ENCODE measurements at places on chromosomes 6 and 20. TPM values are rescaled to one million over a fixed set of nuclear protein-coding genes. Genes with fewer than 3 reads are reported as not detected.

The OPN5 gene
- total RNA-seq: not detected

The MLIP gene
- total RNA-seq: 18.7 TPM

The CALHM6 gene
- 0.33 TPM for total RNA-seq

The BPIFB4 gene
- total RNA-seq: not detected

The IP6K3 gene
- total RNA-seq: not detected

The KIAA1755 gene
- total RNA-seq: 0.19 TPM

The PABPC1L gene
- total RNA-seq: 1.4 TPM

The LY6G6C gene
- total RNA-seq: not detected

The TPMT gene
- total RNA-seq: 8.8 TPM

The RIMS4 gene
- total RNA-seq: not detected

The VEGFA gene
- 13.2 TPM for total RNA-seq

The MYBL2 gene
- total RNA-seq: 24.5 TPM

The C20orf96 gene
- total RNA-seq: 4.8 TPM

The SLC17A4 gene
- total RNA-seq: not detected

The BPIFA3 gene
- not detected for total RNA-seq

The NFKBIL1 gene
- total RNA-seq: 36.9 TPM

The PTGIS gene
- 5.9 TPM for total RNA-seq

The MARCKS gene
- total RNA-seq: 269 TPM

The GINM1 gene
- 40.8 TPM for total RNA-seq

The NRSN1 gene
- total RNA-seq: not detected

The CLPSL2 gene
- not detected for total RNA-seq

The HAO1 gene
- total RNA-seq: not detected

The DDX43 gene
- total RNA-seq: 2.0 TPM

The COL19A1 gene
- total RNA-seq: not detected

The HLA-DRB5 gene
- 0.33 TPM for total RNA-seq

The EYA2 gene
- total RNA-seq: not detected

The ANKRD66 gene
- total RNA-seq: not detected

The MYLK4 gene
- 0.65 TPM for total RNA-seq

The FLOT1 gene
- total RNA-seq: 86.3 TPM

The KHDC1L gene
- total RNA-seq: not detected

The ANGPT4 gene
- not detected for total RNA-seq

The TRIM38 gene
- 9.1 TPM for total RNA-seq

The TFAP2C gene
- not detected for total RNA-seq

The BEND6 gene
- 0.19 TPM for total RNA-seq

The IRF4 gene
- 0.29 TPM for total RNA-seq

The ASIP gene
- total RNA-seq: not detected

The LZTS3 gene
- total RNA-seq: 9.8 TPM

The CAP2 gene
- total RNA-seq: 0.48 TPM

The OR2B6 gene
- total RNA-seq: not detected
